GM23248 (cell line): ENCODE measurements at places on chromosomes 13 and 19. TPM values are rescaled to one million over a fixed set of nuclear protein-coding genes. Genes with fewer than 3 reads are reported as not detected.

ADGRE3 gene
- polyA plus RNA-seq = not detected in 2 replicates

ZNF154 gene
- 2.0 and 2.6 TPM in 2 replicates for polyA plus RNA-seq

TARM1 gene
- polyA plus RNA-seq = not detected in 2 replicates

THAP8 gene
- 11.8 and 12.8 TPM in 2 replicates for polyA plus RNA-seq

ZNF560 gene
- 0.16 and 0.48 TPM in 2 replicates for polyA plus RNA-seq

GPR12 gene
- not detected in 2 replicates for polyA plus RNA-seq

RFPL4AL1 gene
- polyA plus RNA-seq = not detected in 2 replicates

KIR2DL4 gene
- polyA plus RNA-seq = not detected in 2 replicates

CPT1C gene
- 14.3 and 16.8 TPM in 2 replicates for polyA plus RNA-seq
